NCI-H2107 (cell line): ENCODE measurements at places on chromosomes 16 and 17.
A peak's percentile ranks its signal among the peaks of the same experiment; 100 is the strongest.

- DNase-seq = no peak
Observed at GRCh38 chr16:7363422-7364417, 31.1 kb downstream of the RBFOX1 start.

- DNase-seq = no peak
Observed at GRCh38 chr17:65985571-65985970, 206.4 kb downstream of the CEP112 start.

- no peak for DNase-seq
Observed at GRCh38 chr16:11613381-11614303, 26.9 kb upstream of the LITAF start.

DNA sequence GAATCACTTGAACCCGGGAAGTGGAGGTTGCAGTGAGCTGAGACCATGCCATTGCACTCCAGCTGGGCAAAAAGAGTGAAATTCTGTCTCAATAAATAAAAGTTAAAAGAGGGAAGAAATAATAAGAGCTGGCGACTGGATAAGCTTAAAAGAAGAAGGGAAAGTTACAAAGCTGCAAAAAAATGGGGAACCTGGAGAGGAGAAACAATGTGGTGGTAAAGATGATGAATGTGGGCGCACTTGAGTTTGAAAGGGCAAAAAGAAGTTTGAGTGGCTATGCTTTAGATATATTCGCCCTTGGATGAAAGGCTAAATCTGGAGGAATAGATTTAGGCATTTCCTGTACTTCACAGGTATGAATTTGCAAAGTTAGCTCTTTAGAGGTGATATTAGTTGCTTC is 53.0 kb upstream of the YPEL2 start:
- DNase-seq = no peak

- DNase-seq = no peak
Observed at GRCh38 chr17:76493505-76494167, 7.6 kb downstream of the RHBDF2 start.

GRCh38 chr17:49016775-49017463 is 19.7 kb downstream of the IGF2BP1 start:
- no peak for DNase-seq

DNA sequence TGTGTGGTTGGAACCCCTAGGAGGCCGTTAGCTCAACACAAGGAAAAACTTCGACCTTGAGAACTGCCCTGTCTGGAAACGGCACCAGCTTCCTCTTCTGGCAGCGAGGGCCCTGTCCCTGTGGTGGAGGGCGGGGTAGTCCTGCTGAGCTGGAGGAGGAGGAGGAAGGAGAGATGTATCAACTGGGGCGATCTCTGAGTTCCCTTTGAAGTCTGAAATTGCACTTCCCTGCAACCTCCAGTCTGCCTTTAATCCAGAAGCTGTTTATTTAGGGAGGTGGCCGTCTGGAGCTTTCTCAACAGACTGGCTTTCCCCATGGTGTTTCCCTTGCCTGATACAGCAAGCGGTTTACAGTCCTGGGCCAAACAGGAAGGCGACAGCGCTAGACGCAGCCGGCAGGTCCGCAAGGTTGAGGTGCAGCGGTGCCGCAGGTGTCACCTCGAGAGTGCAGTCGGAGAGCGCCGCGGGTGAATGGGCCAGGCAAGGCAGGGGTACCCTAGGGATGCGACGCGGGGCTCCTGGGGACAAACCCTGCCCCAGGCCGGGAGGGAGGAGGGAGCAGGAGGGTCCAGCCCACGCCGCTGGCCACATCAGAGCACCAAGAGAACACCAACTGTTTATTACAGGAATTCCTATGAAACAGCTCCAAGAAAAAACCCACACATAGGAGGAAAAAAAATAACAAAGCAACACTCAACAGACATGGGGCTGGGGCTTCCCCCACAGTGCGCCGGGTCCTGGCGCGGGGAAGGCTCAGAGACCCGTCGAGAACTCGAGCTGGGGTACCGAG is 11.4 kb upstream of the MRPS23 start:
- DNase-seq = no peak

GRCh38 chr17:80970044-80970761 is 21.4 kb upstream of the CHMP6 start:
- DNase-seq = peak; percentile 27

DNA sequence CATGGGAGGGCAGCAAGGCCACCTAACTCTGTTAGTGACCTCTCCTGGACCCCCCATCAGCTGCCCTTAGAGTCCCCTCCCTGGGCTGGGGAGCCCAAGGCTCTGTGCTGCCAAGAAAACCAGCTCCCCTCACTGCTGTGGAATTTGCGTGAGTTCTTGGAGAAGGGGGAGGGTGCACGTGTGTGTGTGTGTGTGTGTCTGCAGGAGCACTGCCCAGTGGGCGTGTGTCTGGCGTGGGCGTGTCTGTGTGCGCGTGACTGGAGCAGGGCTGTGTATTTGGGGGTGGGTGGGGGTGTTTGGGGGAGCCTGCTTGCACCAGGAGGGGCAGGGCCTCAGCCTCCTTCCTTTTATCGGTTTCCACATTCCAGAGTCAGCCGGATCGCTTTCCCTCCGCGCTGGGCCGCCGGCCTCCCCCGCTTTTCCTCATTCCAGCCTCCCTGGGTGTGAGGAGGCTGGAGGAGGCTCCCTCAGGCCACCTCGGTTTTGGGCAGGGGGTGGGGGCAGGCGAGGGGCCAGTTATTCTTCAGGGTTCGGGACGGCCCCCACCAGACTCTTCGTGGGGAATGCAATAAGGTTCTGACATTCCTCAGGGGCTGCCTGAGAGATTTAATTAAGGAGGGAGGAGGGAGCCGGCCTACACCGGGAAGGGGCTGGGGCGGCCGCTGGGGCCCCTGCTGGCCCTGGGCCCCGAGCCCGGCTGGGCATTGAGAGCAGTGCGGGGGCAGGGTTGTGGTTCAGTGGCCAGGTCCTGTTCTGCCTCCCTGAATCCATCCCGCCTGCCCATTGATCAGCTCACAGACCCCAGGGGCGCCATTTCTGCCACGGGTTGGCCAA is 2.5 kb downstream of the VASN start:
- no peak for DNase-seq

GRCh38 chr17:17182598-17183136 is 23.5 kb downstream of the PLD6 start:
- no peak for DNase-seq

- DNase-seq = no peak
Observed at GRCh38 chr16:81616321-81617020, 162.6 kb upstream of the PLCG2 start.

GRCh38 chr17:74006371-74006770 is 197.1 kb upstream of the RPL38 start:
- DNase-seq = no peak

- DNase-seq = no peak
Observed at GRCh38 chr17:33220036-33220435, 73.1 kb downstream of the ASIC2 start.

DNA sequence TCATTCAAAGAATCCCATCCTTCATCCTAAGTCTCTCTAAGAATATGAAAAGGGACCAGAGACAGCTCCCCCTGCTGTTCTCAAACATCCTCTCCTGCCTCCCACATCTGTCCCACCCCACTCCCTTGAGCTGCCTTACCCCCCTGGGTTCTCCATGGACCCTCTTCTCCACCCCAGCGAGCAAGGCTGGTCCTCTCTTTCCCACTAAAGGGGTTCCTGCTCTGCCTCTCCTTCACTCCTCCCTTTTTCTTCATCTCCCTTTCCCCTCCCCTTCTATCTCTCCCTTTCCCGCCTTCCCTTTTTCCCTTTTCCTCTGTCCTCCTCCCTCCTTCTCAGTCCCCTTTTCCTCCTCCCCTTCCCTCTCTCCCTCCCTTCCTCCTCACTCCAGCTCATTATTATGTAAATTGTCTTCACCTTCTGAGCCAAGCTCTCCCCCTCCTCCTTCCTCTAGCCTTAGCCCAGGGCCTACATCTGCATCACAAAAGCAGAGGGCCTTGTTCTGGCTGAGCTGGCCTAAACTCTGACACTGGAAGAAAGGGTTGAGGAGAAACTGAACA is 90.0 kb downstream of the GNAO1 start:
- no peak for DNase-seq

GRCh38 chr17:68172461-68172954 is 75.3 kb upstream of the AMZ2 start:
- peak; percentile 31 for DNase-seq

GRCh38 chr17:78781893-78782304 is at the start of gene CYTH1:
TSS of gene CYTH1 (minus strand) at chr17:78782273. CDS start at chr17:78782223, 50 bp downstream.
- no peak for DNase-seq

- DNase-seq = no peak
Observed at GRCh38 chr17:14330492-14330962, 29.6 kb downstream of the HS3ST3B1 start.

GRCh38 chr17:40075942-40076498 is 13.3 kb downstream of the THRA start:
- no peak for DNase-seq

DNA sequence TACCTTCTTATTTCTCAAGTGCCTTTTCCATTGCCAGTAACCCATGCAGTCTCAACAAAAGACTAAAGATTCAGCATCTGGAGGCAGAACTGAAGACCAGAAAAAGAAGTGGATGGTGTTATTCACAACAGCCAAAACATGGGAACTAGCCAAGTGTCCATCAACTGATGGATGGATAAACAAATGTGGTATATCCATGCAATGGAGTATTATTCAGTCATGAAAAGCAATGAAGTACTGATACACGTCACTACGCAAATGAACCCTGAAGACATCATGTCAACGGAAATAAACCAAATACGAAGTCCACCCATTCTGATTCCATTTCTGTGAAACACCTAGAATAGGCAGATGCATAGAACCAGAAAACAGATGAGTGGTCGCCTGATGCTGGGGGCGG is 25.6 kb downstream of the GAS7 start:
- DNase-seq = no peak

- no peak for DNase-seq
Observed at GRCh38 chr17:66411520-66411919, 109.1 kb downstream of the PRKCA start.

DNA sequence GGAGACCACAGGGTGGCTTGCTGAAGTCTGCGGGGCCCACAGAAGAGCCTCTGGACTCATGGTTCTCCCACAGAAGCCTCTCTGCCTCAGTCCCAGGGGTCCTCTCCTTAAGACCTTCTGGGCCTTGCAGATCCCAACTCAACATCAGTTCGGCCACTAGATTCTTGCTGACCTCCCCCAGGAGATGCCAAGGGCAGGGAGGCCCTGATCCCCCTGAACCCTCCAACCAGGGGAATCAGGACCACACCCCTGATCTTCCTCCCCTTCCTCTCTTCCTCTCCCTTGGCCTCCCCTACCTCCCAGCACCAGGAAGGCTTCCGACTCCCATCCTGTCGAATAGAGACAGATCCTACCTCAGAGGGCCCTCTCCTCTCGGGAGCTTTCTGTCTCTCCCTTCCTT is 53.4 kb downstream of the NOS2 start:
- DNase-seq = no peak

GRCh38 chr17:8855477-8856204 is 11.8 kb downstream of the PIK3R6 start:
- no peak for DNase-seq

GRCh38 chr17:17675925-17676534 is 5.2 kb upstream of the RAI1 start:
- no peak for DNase-seq

- no peak for DNase-seq
Observed at GRCh38 chr16:83969771-83970429, 1.9 kb downstream of the NECAB2 start.

GRCh38 chr17:72370819-72371218 is 250.0 kb downstream of the SOX9 start:
- DNase-seq = no peak

- DNase-seq = no peak
Observed at GRCh38 chr17:61124562-61124961, 275.1 kb upstream of the TBX2 start.

GRCh38 chr17:75681289-75681688 is 14.2 kb downstream of the SAP30BP start:
- DNase-seq = no peak

- no peak for DNase-seq
Observed at GRCh38 chr16:14345512-14346115, 274.5 kb downstream of the MRTFB start.

DNA sequence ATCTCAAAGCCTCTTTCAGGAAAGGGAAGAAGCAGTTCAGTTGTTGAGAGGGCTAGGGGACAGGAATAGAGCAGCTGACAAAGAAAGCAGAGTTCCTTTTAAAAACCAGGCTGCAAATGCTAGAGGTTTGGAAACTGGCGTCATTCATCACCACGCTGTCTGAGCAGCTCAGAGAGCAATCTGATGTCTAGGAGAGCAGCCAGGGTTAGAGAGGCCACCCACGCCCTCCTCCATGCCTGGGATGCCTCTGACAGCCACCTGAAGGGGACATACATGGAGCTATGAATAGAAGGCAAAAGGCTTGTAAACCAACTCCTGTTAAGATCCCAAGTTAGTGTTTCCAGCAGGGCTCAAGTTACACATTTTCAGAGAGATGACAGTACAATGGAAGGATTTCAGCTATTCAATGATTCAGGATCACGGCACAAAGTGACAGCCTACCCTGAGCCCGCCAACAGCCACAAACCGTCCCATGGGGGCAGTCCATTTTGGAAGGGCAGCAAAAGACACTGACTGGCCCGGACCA is 12.4 kb downstream of the RAB5C start:
- DNase-seq = peak; percentile 26

DNA sequence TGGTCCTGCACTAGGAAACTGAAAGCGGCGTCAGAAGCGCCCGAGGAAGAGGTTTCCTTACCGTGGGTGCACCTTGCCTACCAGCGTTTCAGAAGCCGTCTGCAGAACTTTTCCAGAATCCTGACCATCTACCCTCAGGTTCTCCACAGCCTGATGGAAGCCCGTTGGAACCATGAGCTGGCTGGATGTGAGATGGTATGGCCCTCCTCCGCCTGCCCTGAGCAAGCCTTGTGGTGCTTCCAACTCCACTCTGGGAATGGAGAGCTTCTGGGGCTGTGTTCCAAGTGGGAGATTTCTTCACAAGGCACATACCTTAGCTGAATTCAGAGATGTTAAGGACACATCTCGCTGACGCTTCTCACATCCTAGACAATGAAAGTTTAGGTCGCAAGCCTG is 51.8 kb upstream of the ENDOV start:
- DNase-seq = no peak

- peak; percentile 71 for DNase-seq
Observed at GRCh38 chr17:28725660-28726225, 290 bp downstream of the TLCD1 start.

DNA sequence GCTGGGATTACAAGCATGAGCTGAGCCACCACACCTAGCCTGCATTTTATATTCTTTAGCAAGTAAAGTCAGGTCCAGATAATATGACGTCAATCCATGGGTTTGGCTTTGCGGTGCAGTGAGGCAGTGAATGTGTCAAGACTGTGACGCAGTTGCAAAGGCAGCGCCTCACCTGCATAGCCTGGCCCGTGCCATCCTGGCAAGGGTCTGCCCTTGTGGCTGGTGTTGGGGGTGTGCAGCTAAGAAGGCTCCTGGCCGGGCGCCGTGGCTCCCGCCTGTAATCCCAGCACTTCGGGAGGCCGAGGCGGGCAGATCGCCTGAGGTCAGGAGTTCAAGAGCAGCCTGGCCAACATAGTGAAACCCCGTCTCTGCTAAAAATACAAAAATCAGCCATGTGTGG is 7.0 kb downstream of the PDF start:
- DNase-seq = no peak
